ENCODE measurements at places on chromosomes 2 and 18.

- DNase-seq: no peak
Measured at GRCh38 chr2:64140665-64141200, 3.5 kb downstream of the PELI1 start.

DNA sequence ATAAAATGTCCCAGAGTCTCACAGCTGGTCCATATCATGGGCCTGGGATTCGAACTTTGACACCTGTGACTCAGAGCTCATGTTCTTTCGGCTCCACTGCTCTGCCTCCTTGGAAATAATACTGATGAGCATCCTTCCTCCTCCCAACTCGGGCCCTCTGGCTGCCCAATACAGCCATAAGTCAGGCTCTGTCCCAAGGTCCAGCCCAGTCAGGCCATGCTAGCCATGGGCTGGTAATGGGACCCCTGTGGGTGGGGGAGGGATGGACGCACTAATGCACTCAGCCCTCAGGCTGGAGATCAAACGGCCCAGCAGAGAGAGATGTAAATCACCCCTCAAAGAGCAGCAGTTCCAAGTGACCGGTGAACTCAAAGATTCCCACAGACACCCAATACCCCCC lies 61.1 kb downstream of the DDX1 start:
- no peak for DNase-seq

DNA sequence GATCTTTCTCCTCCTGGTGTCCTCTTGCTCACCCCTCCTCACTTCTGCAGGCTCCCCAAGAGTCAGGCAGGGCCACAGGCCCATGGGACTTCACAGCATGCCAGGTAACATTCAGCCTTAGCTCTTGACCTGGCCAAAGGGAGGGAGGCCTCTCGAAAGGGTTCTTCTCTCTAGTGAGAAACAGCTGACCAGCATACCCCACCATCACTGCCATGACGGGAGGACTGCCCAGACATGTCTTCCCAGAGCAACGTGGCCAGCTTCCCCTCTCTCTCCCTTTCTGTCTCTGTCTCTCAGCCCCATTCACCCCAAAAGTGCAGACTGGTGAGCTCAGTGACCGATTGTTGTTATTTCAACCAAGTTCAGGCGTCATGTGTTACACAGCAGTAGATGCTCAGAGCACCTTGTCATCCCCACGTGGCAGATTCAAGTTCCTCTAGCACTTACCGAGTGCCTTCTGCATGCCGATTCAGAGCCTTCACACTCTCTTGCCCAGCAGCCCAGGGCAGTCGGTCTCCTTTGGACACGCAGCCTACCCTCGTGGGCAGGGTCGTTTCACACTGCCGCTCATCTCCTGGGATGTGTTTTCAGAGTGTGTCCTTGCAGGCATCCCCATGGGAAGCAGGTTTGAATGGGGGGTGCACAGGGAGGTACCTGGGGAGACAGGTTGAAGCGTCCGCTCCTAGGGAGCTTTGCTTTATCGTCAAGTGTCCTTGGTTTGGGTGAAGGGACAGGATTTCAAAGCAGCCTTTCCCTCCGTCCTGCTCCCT lies 259.9 kb downstream of the NDUFA10 start:
- no peak for DNase-seq

- DNase-seq: peak; percentile 40
Measured at GRCh38 chr2:112794131-112794733, 9.9 kb upstream of the IL1A start.

GRCh38 chr2:205700331-205701132 lies 18.2 kb downstream of the NRP2 start:
- DNase-seq: no peak

DNA sequence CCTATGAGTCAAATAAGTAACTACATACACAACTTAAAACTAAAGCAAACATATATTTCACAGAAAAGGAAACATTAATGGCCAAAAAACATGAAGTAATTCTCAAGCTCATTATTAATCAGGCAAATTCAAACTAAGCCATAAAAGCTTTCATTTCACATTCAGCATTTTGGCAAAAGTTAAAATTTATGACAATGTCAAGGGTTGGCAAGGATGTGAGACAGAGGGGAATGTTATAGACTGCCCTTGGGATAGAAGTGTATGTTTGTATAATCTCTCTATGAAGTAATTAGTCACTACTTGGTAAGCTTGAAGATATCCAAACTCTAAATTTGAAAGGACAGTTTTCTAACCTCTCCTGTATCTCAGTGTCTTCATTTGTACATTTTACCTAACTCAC lies 539.4 kb downstream of the RIT2 start:
- no peak for DNase-seq
